ENCODE measurements at places on chromosomes 12 and 14.

- no peak for DNase-seq
These were observed 58.8 kb upstream of the AP4S1 start for GRCh38 chr14:30966415-30967363.

DNA sequence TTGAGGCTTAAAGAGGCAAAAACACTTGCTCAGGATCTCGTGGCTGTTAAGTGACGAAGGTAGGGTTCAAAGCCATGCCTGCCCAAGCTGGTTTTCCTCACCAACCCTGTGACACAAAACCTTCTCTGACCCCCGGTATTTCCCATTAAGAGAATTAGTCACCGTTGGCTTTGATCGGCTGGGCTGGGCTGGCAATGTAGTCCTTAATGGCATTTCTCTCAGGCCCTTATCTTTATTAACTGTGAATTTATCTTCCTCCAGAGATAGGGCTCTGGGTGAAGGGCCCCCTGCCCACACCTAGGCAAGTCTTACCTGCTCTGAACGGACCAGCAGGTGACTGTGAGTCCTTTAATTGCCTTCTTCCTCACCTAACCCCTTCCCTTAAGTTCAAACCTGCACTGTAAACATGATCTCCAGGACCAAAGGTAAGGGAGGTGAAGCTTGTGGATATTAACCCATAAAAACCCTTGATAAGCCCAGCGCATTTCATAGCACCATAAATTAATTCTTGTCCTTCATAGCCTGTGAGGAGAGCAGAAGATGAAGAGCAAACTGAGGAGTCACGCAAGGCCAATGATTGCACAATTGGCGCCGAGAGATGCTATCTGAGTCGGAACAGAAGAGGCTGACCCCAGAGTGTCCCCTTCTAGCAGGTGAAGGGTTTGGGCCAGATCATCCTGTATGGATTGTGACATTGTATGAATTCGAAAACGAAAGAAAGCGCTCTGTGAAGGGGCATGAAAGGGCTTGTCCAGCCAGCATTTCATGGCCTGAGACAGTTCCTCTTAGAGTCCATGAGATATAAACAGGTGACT, 790.8 kb upstream of the TBX3 start:
- no peak for DNase-seq

- DNase-seq: no peak
These were observed 319.7 kb downstream of the SNAPC1 start for GRCh38 chr14:62081951-62082350.

DNA sequence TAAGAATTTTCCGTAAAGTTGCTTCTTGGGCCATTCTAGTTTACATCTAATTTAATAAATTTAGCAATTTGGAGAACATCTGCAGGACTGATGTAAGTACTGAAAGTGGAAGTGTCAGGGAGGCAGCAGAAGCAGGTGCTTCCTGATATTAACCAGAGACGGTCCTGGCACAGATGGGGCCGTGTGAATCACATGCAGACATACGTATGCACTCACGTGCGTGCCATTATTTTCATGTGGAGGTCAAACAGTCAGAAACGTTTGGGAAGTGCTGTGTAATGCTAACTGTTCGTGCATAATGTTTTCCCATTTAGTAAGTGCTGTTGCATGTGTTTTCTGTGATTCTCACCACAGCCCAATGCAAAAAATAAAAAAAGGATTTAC, 87.8 kb upstream of the DYNC1H1 start:
- DNase-seq: no peak
